ENCODE measurements at places on chromosomes 6 and 20. TPM values are rescaled to one million over a fixed set of nuclear protein-coding genes. Genes with fewer than 3 reads are reported as not detected.

The MYLK4 gene
- total RNA-seq = 1.4 TPM

The HRH3 gene
- 0.10 TPM for total RNA-seq

The SIRPD gene
- 0.39 TPM for total RNA-seq

The KIFC1 gene
- total RNA-seq = 9.5 TPM

The JPH2 gene
- total RNA-seq = 11.3 TPM

All from skin of body (tissue), 3 donors.